ENCODE measurements at places on chromosomes 7 and 10. TPM values are rescaled to one million over a fixed set of nuclear protein-coding genes. Genes with fewer than 3 reads are reported as not detected.

DNA sequence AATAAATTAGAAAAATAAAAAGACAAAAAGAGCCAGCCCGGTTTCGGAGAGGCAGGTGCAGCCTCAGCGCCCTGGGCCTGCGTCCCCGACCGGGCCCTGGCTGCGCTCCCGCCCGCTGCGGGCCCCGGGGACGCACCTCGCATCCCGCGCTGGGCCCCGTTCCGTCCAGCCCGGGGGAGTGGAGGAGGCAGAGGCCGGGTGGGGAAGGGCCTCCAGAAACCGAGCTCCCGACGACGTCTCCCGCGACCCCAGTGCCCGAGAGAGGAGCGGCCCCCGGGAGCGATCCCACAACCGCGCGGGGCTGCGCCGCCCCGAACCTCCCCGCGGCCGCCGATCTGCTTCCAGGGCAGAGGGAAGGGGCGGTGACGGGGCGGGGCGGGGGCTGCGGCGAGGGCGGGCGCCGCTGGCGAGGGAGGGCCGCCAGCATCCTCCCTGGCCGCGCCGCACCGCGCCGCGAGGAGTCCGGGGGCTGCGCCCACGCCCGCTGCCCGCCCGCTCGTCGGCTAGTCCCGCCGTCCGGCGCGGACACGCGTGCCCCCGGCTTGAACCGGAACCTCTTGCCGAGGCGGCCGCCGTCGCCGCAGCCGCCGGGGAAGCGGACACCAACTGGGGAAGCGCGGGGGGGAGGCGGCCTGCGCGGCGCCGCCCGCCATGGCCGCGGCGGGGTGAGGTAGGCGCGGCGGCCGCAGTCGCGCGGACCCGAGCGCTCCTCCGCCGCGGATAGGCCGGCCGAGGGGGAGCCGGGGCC, at the start of gene CCNY:
TSS of gene CCNY (plus strand) at position 426 of the 748 bp plus-strand sequence. CDS start 545 bp downstream, outside the sequence.
- peaks cover 2% of the 10 kb centered on the region for H3K36me3 ChIP-seq
- H3K27ac ChIP-seq, result peak within 1 kb of the TSS; percentile 77
- peaks cover 34% of the 10 kb centered on the region for H3K4me1 ChIP-seq
- DNase-seq, result peak; percentile 83

DNA sequence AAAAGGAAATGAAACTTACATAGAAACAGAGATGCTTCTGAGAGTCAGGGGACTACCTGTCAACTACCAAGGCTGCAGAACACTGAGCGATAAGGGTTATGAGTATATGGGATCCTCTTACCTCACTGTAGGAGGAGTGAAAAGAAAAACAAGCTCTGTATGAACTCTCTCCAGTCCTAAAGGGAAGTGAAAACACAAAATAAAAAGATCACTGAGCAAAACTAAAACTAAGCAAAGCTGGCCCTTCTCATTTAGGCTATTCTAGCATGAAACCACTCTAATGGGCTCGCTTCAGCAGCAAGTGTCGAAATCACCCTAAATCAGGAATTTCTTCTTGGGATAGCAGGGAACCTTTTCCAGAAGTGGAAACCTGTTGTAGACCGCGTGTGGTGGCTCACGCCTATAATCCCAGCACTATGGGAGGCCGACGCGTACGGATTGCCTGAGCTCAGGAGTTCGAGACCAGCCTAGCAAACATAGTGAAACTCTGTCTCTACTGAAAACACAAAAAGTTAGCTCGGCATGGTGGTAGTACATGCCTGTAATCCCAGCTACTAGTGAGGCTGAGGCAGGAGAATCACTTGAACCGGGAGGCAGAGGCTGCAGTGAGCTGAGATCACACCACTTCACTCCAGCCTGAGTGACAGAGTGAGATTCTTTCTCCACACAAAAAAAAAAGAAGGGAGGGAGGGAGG, 27.0 kb downstream of the DCLRE1C start:
- no peaks in the 10 kb centered on the region for H3K27me3 ChIP-seq
- peaks cover 80% of the 10 kb centered on the region for H3K36me3 ChIP-seq
- peak overlapping the region; percentile 9 for H3K4me3 ChIP-seq

Gene FBXL13
- polyA plus RNA-seq, result 0.22 TPM

Gene EN2
- polyA plus RNA-seq, result not detected

Gene UPK3B
- 1.2 TPM for polyA plus RNA-seq

Gene FXYD4
- not detected for polyA plus RNA-seq

Gene FBXO24
- 1.8 TPM for polyA plus RNA-seq

Gene OR2A42
- 0.13 TPM for polyA plus RNA-seq

Gene NPY
- not detected for polyA plus RNA-seq

Measured in B cell (primary cell).